Cardiac ventricle fibroblast (primary cell): ENCODE measurements at places on chromosomes 1 and 21. TPM values are rescaled to one million over a fixed set of nuclear protein-coding genes. Genes with fewer than 3 reads are reported as not detected.

KCNJ9 gene
- not detected in 2 replicates for total RNA-seq

PFDN2 gene
- 34.9 and 36.8 TPM in 2 replicates for total RNA-seq

MAN1C1 gene
- 25.3 and 26.1 TPM in 2 replicates for total RNA-seq

TSEN15 gene
- 12.7 and 26.3 TPM in 2 replicates for total RNA-seq
